ENCODE measurements at places on chromosomes 6 and 20. TPM values are rescaled to one million over a fixed set of nuclear protein-coding genes. Genes with fewer than 3 reads are reported as not detected.

GRCh38 chr6:4295058-4295782 lies 159.8 kb upstream of the ECI2 start:
- DNase-seq = no peak

The ABRACL gene
- 72.8 TPM for total RNA-seq

The HAO1 gene
- total RNA-seq = not detected

The PROCR gene
- 1,430 TPM for total RNA-seq

GRCh38 chr20:43917380-43917779 lies 2.7 kb downstream of the TOX2 start:
- no peak for DNase-seq

The OTOR gene
- total RNA-seq = not detected

The GSTA2 gene
- total RNA-seq = not detected

GRCh38 chr6:20286968-20287565 lies 74.8 kb upstream of the MBOAT1 start:
- no peak for DNase-seq

- no peak for DNase-seq
Observed at GRCh38 chr6:154650351-154650750, 82.9 kb upstream of the SCAF8 start.

The NHLRC1 gene
- total RNA-seq = not detected

The NRSN2 gene
- total RNA-seq = 70.0 TPM

The SLC32A1 gene
- not detected for total RNA-seq

GRCh38 chr6:110284855-110285254 lies 73.3 kb downstream of the METTL24 start:
- DNase-seq = no peak

The MMP24OS gene
- total RNA-seq = 10.7 TPM

GRCh38 chr6:117464700-117465099 lies 17.8 kb upstream of the DCBLD1 start:
- DNase-seq = no peak

The HEY2 gene
- total RNA-seq = not detected

DNA sequence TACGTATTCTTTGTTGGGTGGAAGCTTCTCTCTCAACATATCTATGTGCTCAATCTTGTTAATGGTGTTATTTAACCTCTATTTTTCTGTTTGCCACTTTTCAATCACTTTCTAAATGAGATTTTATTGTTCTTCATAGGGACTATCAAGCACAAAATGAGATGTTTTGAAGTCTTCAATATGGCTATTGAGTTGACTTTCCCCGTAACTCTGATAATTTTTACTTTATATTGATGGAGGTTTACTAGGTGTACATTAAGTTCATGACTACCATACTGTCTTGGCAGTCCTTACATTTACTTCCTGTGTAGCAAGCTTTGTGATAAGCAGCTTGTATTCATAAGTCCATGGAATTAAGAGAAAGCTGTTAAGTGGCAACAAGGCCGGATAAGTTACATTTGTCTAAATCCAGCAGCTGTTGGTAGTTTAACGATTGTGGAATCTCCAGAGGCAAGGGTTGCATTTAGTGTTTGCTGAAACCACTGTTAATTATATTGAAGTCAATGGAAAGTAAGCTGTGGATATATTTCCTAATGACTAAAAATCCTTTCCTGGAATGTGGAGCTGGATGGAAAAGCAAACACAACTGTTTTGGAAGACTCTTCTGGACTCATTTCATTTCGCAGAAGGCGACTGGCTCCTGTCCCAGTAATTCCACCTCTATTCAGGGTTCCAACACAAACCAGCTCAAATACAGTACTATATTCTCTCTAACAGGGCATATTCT lies 57.3 kb upstream of the SMIM29 start:
- peak; percentile 90 for DNase-seq

DNA sequence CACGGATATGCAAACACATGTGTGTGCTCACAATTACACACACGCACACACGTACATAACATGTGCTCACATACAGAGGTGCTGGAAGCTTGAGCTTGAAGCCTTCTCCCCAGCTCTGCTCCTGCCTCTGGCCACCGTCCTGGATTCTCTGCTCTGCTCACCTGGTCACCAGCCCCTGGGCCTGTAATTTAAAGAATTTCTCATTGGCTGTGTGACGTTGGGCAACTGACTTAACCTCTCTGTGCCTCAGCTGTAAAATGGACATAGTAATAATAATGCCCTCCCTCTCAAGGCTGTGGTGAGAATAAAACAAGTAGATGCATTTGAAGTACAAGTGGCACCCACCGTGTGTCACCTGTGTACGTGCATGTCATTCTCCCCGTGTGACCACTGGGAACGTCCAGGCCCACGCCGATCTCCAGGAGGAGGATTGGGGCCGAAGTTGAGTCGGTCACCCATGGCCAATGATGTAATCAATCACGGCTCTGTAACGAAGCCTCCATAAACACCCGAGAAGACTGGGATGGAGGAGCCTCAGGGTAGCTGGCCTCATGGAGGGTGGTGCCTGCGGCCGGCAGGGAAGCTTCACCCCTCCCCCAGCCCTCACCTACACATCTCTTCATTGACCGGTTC lies 160.9 kb upstream of the AFDN start:
- no peak for DNase-seq

GRCh38 chr6:139148557-139149235 lies 13.8 kb downstream of the HECA start:
- DNase-seq = no peak

The COL11A2 gene
- 10.4 TPM for total RNA-seq

DNA sequence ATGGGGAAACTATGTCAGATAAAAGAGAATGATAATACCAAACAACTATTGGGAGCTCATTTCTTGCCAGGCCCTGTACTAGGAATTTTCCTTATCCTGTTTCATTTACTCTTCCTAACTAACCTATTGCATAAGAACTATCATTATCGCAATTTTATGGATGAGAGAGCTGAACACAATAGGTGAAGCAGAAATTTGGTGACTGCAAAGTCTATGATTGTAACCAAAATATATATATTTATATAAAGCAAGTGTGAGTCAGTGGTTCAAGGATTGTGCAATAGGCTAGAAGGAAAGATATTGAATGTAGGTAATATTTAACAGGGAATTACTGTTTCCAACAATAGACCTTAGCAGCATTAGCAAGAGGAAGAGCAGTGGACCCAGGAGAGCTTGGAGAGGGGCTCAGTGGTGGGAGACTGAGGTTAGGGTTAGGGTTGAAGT lies 181.1 kb upstream of the TENT5A start:
- no peak for DNase-seq

The ASCC3 gene
- total RNA-seq = 31.3 TPM

The SMLR1 gene
- not detected for total RNA-seq

The ADGRF4 gene
- total RNA-seq = not detected

The EDN1 gene
- 0.49 TPM for total RNA-seq

DNA sequence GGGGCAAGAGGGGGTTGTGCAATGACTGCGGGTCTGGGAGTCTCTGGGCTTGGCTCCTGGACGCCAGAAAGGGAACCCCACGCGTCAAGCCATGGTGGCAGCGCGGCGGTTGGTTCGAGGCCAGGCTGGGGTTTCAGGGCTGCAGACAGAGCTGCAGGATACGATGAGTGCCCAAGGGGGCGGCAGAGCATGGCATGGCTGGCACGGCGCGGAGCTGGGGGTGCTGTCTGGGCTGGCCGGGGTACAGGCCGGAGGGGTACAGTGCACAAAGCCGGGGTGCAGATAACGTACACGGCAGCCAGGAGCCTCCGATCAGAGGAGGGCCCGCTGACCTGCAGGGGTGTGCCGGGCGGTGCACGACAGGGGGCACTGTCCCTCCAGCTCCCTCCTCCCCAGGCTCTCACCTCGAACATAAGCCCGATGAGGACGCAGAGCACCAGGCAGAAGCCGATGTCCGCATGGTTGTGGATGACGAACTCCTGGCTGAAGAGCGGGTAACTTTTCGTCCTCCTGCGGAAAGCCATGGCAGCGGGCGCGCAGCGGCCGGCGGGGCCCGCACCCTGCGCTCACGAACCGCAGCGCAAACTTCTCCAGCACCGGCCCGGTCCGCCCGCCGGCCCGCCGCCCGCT lies 353 bp downstream of the TRAM2 start:
- DNase-seq = peak; percentile 54

DNA sequence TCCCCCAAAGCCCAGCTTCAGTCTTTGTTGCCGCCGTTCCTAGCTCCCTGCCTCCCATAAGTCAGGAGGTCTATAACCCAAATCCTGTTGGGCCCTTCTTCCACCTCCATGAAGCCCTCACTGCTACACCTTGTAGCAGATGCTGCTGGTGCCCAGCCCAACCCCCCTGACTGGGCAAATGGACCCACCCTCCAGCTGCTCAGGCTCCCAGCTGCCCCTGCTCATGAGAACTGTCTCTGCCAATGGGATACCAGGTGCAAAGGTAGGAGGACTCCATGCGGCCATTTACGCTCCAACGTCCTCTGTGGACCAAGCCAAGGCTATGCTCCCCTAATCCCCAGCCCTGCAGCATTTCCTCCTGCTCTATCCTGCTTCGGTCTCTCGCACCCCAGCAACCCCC lies 71.8 kb downstream of the JPH2 start:
- DNase-seq = no peak

DNA sequence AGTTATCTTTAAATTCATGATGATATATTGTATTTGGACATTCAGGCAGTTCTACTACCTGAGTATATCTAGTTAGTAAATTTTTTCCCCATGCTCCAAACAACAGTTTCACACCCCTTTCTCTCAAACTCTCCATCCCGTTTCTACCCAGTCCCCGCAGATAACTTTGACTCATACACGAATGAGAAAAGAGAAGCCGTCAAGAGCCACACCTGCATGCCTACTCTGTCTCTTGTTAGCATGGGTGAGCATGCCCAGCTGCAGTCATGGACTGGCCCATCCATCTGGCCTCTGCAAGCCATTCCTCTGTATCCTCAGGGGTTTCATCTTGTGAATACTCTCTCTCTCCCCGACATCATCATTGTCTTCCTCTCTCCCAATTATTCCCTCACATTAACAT lies 41.5 kb downstream of the MYB start:
- no peak for DNase-seq

DNA sequence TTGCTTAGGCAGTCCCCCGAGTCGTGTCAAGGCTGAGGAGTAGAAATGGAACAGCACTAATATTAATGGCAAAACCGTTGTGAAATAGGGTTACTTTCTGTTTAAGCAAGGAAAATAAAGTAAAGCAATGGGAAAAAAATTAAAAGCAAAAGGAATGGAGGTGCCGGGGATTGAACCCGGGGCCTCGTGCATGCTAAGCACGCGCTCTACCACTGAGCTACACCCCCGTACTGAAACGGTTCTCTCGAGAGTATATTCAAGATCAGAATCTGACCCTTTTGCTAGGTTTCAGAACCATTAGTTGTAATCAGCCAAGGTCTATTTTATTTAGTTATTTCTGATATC lies 85.5 kb downstream of the TRIM27 start:
- DNase-seq = peak; percentile 83

DNA sequence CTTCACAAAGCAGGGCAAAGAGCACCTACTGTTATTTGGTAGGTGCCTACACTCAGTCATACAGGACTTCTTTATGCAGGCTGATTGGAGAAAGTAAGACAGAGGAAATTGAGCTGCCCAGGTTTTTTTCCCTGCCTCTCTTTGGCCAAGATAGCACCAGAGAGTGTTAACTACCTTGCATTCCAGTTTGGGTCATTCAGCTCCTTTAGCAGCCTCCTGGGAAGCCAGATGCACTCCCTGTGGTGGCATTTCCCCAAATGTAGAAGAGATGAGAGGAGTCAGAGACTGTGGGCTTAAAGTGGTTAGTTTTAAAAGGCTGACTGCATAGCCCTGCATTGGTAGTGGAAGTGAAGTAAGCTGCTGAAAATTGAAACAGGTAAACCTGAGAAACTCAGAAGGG lies 358.4 kb downstream of the BCKDHB start:
- DNase-seq = no peak

The EPPIN gene
- total RNA-seq = not detected

The SLC35D3 gene
- not detected for total RNA-seq

The SLC24A3 gene
- total RNA-seq = not detected

DNA sequence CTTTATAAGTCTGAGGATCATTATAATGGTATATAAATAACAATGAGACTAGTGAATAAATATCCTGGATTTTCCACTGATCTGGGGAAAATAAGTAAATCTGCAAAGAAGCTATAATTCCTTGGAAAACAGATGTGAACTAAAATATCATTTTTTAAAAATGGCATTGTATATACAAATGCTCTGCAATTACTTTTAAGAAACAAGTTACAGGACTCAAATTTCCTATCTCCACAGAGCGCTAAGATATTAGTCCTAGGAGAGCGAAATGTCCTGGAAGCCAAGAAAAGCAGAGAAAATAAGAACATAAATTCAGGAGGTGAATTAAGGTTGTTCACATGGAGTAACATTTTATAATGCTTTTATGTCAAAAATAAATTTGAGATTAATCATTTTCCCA lies 61.3 kb downstream of the PRKN start:
- no peak for DNase-seq

DNA sequence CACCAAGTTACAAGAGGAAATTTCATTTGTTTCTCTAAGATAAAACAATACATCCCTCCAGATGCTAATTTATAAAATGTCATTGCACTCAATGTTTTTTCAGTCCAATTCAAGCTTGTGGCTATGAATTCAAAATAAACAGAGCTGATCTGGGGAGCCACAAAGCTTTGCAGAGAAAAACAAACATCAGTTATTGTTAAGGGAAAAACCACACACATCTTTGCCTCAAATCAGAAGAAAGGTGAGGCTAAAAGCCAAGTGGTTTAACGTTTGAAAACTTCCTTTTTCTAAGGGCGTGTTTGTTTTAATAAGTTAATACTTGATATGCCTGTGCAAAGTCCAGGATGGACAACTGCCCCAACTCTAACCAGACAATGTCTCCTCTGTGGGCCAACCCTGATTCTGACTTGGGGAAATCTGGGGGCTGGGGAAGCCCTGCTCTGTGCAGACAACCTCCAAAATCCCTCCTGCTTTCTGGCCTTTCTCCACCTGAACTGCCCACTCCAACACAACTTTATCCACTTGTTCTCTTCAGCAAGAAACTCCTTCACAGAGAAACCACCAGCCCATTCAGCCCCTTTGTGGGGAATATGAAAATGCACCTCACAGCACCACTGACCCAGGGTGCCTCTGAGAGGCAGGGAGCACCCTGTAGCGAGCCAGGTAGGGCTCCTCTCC lies 44.6 kb upstream of the NT5E start:
- no peak for DNase-seq

GRCh38 chr6:20207088-20207418 lies 5.2 kb downstream of the MBOAT1 start:
- no peak for DNase-seq

The SPTLC3 gene
- not detected for total RNA-seq

DNA sequence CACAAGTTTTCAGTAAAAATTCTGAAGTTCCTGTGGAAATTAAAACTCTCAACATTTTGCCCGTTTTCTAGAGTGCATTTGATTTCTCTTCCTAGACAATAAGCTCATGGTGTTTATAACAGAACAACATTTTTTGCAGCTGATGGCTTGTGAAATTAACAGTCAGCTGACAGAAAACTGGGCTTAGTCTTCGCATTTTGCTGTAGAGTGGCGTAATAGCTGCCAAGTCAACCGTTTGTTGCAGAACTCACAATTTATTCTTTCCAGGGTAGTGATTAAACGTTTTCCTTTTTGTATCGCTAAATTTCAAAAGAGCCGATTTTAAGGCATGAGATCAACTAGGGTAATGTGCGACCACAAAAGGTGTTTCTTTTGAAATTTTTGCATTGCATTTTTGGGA lies 1.4 kb downstream of the SPO11 start:
- peak; percentile 22 for DNase-seq
